ENCODE measurements at places on chromosomes 12 and 14. TPM values are rescaled to one million over a fixed set of nuclear protein-coding genes. Genes with fewer than 3 reads are reported as not detected.

Gene SLC25A29
- 15.4 TPM for polyA plus RNA-seq

Gene BICDL1
- polyA plus RNA-seq, result 3.5 TPM

DNA sequence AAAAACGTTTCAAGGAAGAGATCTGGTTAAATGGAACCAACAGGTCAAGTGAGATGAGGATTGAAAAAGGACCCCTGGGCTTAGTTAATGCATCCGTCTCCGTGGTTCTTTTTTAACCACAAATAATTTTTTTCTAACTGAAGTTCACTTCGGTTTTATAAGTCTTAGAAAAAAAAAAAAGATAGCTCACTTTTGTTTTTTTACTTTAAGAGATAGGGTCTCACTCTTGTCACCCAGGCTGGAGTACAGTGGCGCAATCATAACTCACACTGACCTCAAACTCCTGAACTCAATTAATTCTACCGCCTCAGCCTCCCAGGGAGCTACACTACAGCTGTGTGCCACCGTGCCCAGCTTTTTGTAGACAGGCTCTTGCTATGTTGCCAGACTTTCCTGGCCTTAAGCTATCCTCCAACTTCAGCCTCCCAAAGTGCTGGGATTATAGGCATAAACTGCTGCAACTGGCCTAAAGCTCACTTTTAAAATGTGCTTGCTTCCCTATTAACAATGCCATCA, 11.8 kb downstream of the HNRNPC start:
- DNase-seq, result no peak

Gene BDKRB2
- polyA plus RNA-seq, result 12.1 TPM

GRCh38 chr12:94614288-94614721, 36.1 kb downstream of the TMCC3 start:
- DNase-seq, result no peak

Gene GOLT1B
- 107 TPM for polyA plus RNA-seq

Gene TSPAN19
- 0.12 TPM for polyA plus RNA-seq

GRCh38 chr14:100846309-100846859, 20.5 kb downstream of the MEG3 start:
- DNase-seq, result no peak

DNA sequence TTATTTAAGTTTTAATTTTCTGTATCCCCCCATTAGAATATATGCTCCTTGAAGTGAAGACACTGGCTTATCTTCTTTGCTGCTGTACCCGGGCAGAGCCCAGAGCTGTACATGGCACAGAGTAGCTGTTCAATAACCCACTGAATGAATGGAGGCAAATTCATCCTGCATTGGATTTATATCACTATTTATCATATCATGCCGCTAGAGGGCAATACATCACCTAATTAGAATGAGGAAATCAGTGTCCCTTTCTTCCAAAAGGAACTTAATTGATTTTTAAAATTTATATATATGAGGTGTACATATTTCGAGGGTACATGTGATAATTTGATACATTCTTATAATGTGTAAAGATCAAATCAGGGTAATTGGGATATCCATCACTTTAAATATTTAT, 89.2 kb upstream of the TMEM260 start:
- DNase-seq, result no peak

- DNase-seq, result no peak
Observed at GRCh38 chr12:42689699-42690098, 100.2 kb upstream of the PRICKLE1 start.

- no peak for DNase-seq
Observed at GRCh38 chr14:26851793-26852192, 254.0 kb upstream of the NOVA1 start.
